CD4-positive, alpha-beta T cell treated with Interleukin-4 for 1 hour (primary cell): ENCODE measurements at places on chromosomes 1 and 21.

- DNase-seq: no peak
Observed at GRCh38 chr1:202046748-202047708, 36.6 kb downstream of the ELF3 start.

DNA sequence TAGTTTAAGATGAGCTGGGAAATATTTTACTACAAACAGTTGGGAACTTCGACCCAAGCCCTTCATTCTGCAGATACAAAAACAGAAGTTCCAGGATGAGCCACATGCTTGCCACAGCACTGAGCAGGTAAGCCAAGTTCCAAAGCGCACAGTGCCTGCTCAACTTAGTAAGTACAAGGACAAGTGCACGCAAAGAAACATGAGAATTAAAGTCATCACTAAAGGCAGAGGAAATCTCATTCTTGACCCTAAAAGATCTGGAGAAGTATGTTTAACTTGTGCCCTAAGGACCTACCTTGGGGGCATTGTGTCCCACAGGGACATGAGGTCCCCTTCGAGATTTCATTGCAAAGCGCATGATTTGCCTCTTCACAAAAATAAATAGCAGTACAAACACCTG lies 1.2 kb upstream of the UBAP2L start:
- DNase-seq: peak; percentile 18

DNA sequence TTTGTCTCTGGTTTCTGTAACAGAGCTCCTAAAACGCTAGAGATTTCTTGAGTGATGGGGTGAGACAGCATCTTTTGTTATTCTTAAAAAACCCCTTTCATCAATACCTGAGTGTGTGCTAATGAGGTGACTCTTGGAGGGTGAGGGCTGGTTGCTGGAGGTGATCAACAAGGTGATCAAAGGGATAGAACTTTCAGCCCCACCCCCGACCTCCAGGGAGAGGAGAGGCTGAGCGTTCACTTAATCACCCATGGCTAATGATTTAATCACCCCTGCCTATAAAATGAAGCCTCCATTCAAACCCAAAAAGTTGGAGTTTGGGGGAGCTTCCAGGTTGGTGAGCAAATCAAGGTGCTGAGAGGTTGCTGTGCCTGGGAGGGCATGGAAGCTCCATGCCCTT lies 175.4 kb downstream of the SLC35F3 start:
- no peak for DNase-seq

GRCh38 chr21:43912500-43912899 lies 47.5 kb downstream of the AGPAT3 start:
- DNase-seq: no peak

- no peak for DNase-seq
Observed at GRCh38 chr1:115401676-115402075, 63.6 kb upstream of the NGF start.

DNA sequence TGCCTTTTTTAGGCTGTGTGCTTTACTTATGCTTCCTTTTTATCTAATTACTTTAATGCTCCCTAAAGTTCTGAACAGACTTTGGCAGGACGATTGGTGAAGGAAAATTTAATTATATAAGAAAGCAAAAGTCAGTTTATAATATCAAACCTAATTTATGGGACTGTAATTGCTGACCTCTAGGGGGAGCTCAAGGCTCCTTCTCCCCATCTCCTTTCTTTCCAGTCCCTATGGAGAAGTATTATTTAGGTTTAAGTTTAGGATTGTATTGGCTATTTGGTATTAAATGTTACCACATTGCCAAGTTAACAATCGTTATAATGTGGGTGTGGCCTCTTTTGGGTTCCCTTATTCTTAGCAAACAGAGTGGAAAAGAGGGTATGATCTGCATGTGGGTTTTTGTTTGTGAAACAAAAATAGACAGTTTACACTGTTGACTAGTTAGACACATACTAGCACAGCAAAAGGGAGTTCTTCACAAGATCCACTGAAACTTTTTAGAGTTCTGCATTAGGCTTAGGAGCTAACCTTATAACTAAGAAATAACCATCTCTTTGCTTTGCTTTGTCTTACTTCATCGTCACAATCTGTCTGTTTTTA lies 48.2 kb upstream of the TNFSF4 start:
- DNase-seq: peak; percentile 8

GRCh38 chr1:234997201-234997895 lies 131.3 kb downstream of the TOMM20 start:
- no peak for DNase-seq

GRCh38 chr1:105678334-105678733 lies 1378.1 kb upstream of the PRMT6 start:
- DNase-seq: no peak

GRCh38 chr1:231634323-231635013 lies 7.9 kb downstream of the DISC1 start:
- no peak for DNase-seq

DNA sequence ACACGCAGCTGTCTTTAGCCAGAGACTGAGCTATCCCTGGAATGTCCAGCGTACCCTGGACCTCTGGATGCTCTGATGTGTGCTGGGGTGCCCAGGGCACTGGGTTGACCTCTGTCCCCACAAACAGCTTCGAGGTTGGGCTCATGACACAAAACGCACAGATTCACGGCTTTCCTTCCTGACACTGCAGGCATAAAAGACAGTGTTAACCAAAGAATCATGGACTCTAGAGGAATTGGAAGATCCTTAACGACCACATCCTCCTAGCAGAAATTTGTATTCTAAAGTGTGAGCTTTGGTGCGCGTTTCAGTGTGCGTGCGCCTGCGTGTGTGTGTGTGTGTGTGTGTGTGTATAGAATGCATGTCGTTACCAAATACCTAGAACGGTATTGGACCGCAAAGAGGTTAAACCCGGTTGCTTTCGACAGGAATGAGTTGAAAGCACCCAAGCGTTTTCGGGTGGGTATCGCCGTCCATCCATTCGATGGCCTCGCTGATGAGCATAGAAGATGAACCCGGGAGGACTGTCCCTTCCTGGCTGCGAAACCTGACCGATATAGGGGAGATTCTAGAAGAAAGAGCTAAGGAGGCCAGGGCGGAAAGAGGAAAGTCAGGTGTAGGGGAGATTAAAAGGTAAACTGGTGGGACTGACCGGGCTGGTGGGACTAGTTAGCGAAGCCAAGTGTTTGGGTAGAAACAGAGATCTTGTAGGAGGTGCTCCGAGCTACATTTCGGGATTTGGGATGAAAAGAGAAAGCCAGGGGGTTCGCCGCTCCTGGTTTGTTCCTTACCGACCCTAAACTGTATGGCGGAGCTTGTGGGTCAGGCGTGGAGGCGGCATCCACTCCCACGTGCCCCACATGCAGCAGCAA lies 6.8 kb upstream of the LHX9 start:
- DNase-seq: no peak

DNA sequence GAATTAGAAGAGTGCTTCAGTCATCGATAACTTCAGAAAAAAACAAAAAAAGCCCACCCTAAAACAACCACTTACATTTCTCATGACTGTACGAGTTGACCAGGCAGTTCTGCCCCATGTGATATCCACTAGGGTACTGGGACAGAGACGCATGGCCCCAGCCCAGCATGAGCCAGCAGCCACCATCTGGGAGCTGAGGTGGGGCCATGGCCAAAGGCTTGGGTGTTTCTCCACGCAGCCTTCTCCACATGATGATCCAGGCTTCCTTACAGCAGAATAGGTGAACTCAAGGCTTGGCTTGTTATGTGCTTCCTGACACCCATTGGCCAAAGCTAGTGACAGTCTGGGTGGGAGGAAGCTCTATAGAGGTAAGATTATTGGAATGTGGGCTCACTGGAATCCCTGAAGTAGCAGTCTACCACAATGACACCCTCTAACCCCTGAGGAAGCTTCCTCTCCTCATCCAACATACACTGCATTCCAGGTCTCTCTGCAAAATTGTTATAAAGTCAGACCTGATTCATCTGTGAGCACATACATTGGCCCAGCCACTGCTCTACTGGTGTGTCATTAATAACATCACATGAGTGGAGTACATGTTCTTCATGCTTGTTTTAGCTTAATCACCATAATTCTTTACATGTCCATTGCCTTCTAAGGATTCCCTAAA lies 66.3 kb upstream of the NTPCR start:
- no peak for DNase-seq

DNA sequence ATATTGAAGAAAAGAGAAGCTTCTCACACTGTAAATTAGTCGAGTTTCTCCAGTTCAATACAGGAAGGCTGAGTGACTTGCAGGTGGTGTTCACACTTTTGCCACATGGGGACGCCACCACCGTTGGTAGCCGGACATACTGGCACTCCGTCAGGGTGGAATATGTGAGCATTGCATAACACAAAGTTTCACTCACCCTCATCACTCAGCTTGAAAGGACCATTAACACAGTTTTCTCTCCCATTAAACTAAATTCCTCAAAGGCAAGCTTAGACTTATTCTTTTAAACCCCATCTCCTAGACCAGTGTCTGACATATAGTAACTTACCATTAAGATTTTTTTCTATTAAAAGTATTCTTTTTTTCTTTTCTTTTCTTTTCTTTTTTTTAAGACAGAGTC lies 105.3 kb upstream of the SERBP1 start:
- DNase-seq: peak; percentile 16

- DNase-seq: no peak
Observed at GRCh38 chr1:179955731-179956130, 1.1 kb downstream of the CEP350 start.

- DNase-seq: no peak
Observed at GRCh38 chr1:95364546-95364945, 130.5 kb downstream of the RWDD3 start.

GRCh38 chr21:46154155-46154954 lies 1.0 kb downstream of the FTCD start:
- no peak for DNase-seq

GRCh38 chr1:95384567-95384966 lies 150.6 kb downstream of the RWDD3 start:
- no peak for DNase-seq

DNA sequence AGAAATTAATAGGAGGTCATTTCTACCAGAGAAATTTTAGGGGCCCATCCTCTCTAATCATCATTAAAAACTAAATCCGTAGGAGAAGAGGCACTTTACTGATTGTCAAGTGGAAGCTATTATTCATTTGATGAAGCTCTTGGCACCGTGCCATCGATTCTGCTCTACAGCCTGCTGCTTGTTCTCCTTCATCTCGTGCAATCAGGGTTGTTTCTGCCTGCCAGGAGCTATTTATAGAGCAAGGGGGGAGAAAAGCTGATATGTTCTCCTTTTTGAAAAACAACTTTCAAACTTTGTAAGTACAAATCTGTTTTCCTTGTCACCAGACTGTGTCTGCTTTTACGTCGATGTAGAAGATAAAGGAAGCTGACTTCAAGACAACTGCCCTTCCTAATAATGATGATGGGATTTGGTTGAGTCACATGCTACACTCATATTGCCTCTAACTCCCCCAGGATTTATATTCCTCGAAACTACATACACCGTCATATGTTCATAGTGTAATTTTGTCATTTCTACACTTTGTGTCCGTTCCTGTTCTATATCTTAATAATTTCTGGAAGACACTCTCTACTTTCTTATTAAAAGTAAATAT lies 169.6 kb upstream of the LHX8 start:
- no peak for DNase-seq

DNA sequence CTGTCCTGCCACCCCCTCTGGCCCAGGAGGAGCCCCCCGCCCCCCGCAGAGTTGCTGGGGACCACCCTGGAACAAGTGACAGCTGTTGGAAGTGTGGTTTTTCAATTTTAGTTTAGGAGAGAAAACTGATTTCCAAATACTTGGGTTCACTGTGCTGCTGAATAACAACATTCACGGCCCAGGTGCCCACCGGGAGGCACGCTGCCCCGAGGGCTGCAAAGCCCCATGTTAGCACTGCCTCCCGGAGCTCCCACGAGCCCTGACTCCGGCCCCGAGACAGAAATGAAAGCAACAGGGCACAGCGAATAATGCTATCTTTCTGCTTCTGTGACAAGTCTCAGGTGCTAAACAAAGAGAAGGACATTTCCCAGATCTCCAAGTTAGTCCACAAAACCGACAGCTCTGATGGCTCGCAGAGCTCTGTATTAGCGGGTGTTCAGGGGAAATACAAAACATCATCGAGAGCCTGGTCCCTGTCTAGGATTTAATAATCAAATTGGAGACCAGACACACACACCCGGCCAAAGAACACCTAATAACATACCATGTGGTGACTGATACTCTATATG lies 451.5 kb downstream of the KIF26B start:
- no peak for DNase-seq

DNA sequence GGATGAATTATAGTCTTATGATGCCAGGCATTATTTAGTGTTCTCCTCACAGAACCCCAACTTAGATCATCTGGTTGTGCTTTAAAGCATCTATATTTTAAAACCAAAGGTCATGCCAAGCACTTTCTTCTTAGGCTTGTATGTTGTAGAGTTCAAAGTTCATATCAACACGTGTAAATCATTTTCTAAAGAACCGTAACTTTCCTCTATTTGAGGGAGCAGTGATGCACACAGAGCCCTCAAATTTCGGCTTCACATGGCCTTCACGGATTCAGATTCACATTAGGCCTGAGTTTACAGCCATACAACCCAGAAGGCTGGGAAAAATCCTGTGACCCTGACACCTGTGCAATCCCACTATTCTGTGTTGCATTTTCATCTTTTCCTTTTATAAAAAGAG lies 52.1 kb upstream of the SEC16B start:
- DNase-seq: no peak

GRCh38 chr1:69244211-69244610 lies 323.5 kb upstream of the LRRC7 start:
- no peak for DNase-seq

- DNase-seq: no peak
Observed at GRCh38 chr1:119374208-119374874, 5.8 kb downstream of the HAO2 start.

GRCh38 chr1:221117548-221117951 lies 238.3 kb downstream of the HLX start:
- DNase-seq: no peak

- DNase-seq: peak; percentile 53
Observed at GRCh38 chr1:6785728-6786505, 663 bp downstream of the CAMTA1 start.

GRCh38 chr1:51899022-51899421 lies 20.5 kb upstream of the NRDC start:
- DNase-seq: no peak

DNA sequence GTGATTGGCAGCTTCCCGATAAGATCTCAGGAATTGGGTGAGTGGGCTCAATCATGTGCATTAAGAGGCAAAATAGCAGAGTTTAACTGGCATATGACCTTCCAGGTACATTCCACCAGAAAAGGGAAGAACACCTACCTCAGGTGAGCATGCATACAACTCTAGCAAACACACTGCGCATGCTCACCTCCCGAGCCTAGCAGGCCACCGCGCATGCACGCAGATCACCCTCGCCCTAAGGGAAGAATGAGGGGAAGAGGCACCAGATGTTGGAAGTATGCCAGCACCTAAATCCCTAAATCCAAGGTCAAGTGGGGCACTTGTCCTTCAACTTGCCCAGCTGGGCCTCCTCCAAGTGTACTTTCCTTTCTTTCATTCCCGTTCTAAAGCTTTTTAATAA lies 23.6 kb upstream of the CBR3 start:
- DNase-seq: no peak

- DNase-seq: no peak
Observed at GRCh38 chr1:21335088-21335691, 44.9 kb upstream of the ECE1 start.

GRCh38 chr1:109257682-109258421 lies 8.5 kb downstream of the CELSR2 start:
- DNase-seq: no peak

- DNase-seq: no peak
Observed at GRCh38 chr1:47482786-47483185, 44.9 kb downstream of the FOXD2 start.
